ENCODE measurements at places on chromosomes 13 and 19.

DNA sequence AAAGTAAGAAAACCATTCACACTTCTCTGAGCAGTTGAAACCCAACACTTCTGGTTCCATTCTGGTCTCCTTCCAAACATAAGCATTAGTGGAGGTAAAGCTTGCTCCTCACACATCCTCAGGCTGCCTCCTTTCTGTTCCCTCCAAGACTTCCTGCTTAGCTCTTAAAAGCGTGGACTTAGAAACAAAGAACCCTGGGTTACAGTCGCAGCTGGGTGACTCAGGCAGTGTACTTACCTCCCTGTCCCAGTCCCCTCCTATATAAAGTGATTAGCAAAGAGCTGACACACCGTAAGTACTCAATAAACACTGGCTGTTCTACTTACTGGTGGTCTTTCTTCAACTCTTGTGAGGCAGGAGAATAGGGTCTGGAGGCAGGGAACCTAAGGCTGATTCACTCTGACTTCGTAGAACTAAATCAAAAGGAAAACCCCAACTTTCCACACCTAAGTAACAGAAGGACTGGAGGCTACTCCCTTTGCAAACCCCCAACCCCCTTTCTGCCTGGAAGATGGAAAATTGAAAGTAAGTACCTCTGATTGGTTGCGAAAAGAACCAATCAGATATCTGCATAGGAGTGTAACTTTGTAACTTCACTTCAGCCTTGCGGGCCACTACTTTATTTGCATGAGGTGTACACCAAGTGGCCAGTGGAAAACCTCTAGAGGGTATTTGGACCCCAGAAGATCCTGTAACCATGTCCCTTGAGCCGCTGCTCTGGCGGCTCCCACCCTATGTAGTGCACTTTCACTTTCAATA is 165.4 kb downstream of the SUCLA2 start:
- DNase-seq = no peak

GRCh38 chr19:11111771-11112144 is 22.5 kb downstream of the LDLR start:
- no peak for DNase-seq

- no peak for DNase-seq
Observed at GRCh38 chr13:86870444-86870843, 800.7 kb upstream of the SLITRK5 start.

- no peak for DNase-seq
Observed at GRCh38 chr13:38514575-38514974, 164.9 kb downstream of the UFM1 start.

GRCh38 chr13:78875792-78876580 is 217.0 kb upstream of the OBI1 start:
- no peak for DNase-seq

GRCh38 chr13:44819245-44819644 is 170.0 kb downstream of the NUFIP1 start:
- DNase-seq = no peak

GRCh38 chr19:22882797-22883196 is 50.7 kb downstream of the ZNF723 start:
- DNase-seq = no peak

GRCh38 chr13:20446405-20446804 is 79.3 kb downstream of the CRYL1 start:
- no peak for DNase-seq

- DNase-seq = peak; percentile 25
Observed at GRCh38 chr19:33064458-33064791, 263 bp downstream of the RHPN2 start.
